HEK293T (cell line): ENCODE measurements at places on chromosomes 11 and 22.

GRCh38 chr11:104061853-104062521, 25.5 kb downstream of the DDI1 start:
- DNase-seq, result no peak

- DNase-seq, result no peak
These were observed 2.5 kb downstream of the SCO2 start for GRCh38 chr22:50522806-50523438.

DNA sequence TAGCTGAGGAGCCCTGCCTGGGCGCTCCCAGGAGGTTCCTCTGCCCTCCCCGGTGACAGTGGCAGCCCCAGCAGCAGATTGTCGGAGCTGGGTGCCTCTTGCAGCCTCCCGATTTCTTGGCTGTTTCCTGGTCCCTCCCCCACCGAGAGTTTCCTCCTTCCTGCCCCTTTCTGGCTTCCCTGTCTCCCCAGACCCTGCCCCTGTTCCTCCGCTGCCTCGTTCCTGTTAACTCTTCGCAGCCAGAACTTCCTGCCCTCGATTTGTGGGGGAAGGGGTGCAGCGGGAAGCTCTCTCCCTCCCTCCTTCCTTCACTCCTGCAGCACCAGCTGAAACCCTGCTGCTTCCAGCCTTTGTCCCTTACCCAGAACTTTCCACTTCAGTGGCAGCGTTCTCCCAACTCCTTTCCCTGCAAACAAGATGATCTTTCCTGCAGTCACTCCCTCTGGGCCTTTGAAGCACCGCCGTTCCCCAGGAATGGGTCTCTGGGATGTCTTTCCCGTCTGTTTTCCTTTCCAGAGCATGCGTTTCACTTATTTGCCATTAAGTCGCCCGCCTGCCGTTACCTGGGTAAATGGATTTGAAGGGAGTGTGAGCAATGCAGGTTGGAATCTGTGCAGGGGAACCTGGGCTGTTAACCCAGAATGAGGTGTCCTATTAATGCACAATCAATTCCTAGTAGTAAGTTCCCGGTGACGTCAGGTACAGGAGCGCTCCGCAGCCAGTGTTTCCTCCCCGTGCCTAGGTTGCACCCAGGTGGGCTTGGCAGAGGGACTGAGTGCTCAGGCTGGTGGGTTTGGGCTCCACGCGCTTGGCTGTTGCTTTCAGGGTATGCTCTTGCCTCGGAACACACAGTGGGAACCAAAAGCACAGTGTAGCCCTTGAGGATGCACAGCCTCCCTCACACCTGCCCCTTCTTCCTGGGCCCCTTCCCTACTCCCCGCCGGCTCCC, 4.3 kb downstream of the GRK2 start:
- no peak for DNase-seq

GRCh38 chr11:110148775-110149744, 55.9 kb downstream of the ZC3H12C start:
- DNase-seq, result no peak

GRCh38 chr11:114168691-114169090, 109.2 kb downstream of the ZBTB16 start:
- DNase-seq, result no peak

DNA sequence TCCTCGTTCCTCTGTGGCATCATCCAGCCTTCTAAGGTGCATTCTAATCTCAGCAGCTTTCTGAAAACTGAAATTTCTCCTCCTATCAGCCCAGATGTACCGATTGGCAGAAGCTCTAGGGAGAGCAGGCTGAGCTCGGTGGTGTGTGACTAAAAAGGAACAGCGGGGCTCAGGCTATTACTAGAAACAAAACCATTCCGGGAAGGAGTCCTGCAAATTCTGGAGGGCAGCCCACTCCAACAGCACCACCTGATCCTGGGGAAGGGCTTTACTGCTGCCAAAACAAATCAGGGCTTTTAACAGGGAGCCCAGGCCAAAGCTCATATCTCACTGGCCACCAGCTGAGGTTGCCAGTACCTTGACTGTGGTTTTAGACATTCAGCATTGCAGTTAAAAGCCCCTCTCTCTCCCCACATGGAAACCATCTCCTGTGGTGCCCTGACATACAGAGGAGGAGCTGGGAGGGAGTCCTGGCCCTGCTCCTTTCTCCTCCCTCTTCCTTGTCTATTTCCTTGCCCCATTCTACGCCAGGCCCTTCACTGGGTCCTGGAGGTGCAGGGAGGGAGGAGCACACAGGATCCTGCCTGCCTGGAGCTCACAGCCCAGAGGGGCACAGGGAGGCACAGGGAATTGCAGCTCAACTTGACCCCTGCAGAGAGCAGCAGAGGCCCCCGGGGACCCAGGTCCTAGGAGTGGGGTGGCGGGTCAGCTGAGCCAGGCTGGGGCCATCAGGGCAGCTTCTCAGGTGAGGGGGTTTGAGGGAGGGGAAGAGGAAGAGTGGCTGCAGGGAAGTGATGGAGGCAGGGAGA, 889 bp downstream of the PLAAT4 start:
- DNase-seq, result no peak

GRCh38 chr11:18191376-18191775, 18.7 kb downstream of the MRGPRX4 start:
- DNase-seq, result no peak

DNA sequence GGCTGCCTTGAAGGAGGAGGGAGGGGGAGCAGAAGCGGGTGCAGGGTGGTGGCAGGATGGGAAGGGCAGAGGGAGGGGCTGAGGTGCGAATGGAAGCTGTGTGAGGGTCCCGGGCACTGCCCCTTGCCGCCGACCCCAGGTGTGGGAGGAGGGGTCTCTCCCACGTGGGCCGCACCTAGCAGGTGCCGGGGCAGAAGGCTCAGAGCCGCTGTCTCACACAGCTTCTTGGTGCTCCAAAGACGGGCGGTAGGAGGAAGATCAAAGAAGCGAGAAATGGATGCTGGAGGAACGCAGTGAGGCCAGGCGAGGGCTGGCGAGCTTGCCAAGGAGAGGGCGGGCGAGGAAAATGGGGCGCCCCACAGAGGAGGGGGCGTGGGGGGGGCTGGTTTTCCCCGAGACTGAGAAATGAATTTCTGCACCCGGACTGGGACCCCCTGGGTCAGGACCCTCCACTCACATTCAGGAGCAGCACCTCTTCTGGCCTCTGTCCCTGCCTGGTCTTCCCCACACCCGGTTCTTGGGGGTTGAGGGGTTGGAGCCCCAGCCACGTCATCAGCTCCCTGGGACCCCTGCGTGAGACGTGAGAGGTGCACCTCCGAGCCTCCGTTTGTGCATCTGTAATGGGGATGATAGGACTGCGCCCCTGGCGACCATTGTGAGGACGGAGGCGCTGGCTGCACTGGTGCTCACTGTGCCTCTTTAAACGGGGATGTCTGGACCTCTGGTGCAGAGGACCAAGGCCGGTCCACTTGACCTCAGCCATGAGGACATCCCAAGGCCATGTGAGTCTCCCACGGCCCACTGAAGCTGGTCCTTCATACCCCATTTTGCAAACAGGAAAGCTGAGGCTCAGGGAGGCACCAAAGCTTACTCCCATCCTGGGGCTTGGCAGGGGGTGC, 16.8 kb downstream of the LSP1 start:
- DNase-seq, result no peak

DNA sequence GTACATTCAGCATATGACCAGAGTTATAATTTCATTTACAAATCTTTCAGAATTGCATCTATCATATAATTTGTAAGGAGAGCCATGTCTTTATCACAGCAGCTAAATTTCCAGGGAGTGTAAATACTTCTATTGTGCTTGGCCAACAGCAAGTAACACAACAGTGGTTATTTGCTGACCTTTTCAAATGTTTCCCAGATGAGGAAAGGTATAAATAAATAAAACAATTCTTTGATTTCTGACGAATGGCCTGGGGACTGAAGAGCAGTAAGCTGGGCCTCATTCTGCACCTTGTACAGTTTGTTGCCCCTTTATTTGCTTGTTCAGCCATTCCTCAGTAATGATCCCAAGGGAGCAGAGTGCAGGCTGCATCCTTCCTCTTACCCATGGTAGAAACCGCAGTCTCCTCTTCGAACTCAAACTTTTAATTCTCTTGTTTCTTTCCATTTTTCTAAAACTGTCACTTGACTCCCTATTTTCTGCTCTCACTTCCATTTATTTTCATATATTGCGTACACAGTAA, 132.8 kb downstream of the DDX10 start:
- DNase-seq, result no peak

GRCh38 chr11:86547727-86548126, 124.7 kb downstream of the ME3 start:
- DNase-seq, result no peak

DNA sequence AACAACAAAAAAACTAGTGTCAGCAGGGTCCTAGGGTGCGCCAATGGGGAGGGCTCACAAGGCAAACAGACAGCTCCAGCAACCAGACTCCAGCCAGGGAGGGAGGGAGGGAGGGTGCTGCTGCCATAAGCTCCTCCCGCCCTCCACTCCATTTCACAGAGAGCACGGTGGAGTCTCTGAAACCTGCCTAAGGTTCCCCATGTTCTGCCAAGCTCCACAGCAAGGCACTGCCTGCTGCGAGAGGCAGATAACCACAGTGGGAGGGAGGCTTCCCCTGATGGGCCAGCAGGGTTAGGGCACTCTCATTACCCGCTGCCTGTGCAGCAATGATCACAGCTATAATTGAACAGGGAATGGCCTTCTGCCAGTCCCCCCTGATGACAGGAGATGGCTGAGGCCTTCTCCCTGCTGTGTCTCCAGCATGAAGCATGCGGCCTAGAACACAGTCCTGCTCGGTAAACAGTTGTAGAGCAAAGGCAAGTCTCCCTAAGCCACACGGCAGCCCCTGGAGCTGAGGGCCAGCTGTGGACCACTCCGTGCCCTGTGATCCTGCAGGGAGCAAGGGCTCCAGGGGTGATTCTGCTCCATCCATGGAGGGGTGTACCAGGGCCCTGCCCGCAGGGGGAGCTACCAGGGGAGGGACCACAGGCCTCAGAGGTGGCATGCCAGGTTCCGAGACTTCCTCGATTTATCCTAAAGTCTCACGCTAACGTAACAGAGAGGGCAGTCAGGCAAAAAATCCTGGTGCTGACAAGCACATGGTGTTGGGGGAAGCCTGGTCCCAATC, 42.9 kb downstream of the PC start:
- DNase-seq, result no peak

DNA sequence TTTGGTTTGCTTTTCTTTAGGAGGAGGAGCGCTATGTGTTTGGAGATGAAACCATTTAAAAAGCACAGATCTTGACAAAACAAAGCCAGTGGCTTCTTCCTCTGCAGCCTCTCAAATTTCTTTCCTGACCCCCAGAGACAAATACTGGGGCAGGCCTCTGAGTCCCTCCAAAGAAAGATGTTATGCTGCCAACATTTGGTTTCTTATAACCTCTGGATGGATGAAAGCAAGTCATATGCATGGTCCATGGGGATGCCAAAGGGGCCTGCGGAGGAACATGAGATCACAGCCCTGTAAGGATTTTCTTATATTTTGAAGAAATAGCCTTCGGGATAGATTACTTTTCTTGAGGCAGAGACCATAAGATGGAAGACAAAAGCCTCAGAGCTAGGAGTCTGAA, 179.1 kb downstream of the TENM4 start:
- DNase-seq, result no peak
